Stimulated activated CD8-positive, alpha-beta memory T cell treated with anti-CD3 and anti-CD28 coated beads, Interleukin-7, amount 100 ng/mL, for 4 hours (primary cell): ENCODE measurements at places on chromosomes 5 and 9.
A peak's percentile ranks its signal among the peaks of the same experiment; 100 is the strongest.

DNA sequence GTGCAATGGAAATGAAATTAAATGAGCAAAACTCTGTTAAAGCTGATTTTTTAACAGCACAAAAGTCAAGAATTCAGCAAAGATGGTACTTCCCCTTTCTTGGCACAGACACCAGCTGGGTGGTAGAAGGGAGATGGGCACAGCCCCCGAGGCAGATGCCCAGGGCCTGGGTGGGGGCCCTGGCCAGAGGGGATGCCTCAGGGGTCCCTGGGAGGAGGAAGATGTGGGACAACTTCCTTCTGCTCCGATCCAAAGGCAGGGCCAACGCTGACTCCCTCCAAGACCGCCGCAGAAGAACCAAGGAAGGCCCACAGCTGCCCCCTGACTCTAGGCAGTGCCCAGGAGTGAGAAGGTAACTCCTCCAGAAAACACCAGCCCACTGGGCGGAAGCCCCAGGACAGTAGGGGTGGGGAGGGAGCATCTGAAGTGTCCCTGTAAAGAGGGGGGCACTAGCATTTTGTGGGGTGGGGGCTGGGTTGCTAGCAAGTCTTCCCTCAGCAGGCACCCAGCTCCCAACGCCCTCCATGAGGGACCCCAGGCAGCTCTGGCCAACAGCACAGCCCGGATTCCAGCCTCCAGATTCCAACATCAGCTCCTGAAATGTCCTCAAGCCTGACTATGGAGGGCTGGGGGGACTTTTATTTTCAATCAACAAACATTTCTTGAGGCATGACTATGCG is 4.9 kb downstream of the NACC2 start:
- DNase-seq: no peak

DNA sequence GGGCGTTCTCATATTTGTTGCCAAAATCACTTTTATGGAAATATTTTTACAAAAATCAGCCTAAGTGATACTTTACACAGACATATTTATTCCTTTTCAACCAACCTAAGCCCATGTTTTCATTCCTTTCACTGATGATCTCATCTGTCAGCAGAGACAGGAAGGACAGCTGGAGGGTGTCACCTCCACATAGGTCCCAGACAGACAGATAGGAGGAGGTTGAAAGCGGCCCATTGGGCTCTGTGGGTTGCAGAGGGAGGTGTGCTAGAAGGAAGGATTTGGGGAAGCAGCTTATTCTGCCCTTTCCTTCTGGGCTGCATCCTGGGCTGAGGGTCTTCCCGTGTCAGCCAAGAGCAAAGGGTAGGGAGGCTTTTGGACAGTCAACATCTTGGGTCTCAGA is 26.0 kb upstream of the SEMA4D start:
- peak; percentile 30 for DNase-seq

DNA sequence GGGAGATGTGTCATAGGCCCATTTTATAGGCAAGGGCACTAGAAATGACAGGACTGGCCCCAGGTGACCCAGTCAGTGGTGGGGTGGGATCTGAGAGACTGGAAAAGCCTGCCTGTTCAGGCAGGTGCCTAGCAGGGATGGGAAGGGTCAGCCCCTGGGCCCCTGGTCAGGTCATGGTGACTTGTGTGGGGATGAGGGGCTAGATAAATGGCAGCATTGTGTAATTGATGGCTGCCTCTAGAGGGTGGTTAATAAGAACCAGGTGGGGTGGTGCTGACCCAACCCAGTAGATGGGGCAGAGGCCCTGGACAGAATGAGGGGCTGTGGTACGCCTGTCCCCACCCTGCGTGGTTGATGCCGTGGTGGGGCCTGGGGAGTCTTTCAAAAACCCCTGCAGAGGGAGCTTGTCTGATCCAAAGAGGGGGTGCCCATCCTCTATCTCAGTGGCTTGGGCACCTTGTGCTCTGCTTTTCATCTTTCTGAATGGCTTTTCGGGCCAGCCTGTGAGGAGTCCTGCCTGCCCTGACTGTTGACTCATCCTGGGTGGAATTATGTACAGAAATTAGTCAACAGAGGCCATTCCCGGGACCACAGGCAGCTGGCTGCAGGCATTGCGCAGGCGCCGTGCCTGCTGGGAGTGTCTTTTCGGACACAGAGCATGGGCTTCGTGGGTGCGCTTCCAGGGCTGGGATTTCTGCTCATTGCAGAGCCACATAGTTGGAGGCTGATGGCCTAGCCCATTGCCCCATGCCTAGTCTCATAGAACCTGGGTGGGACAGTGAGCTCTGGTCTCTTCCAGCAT is 93.6 kb upstream of the PITX1 start:
- no peak for DNase-seq

DNA sequence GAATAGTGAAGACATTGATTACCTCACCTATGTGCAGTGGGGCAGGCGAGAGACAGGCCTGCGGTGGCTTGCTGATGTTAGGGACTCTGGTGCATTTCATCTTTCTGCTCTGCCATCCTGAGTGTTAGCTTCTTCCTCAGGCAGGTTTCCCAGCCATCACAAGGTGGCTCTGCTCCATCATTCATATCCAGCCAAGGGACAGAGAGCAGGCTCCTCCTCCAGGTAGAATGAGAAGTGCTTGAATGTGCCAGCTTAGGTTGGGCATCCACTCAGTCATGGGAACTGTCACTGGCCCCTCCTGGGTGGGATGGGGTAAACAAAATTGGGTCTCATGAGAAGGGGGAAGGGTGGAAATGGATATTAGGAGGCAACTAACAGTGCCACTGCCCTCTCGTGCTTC is 24.8 kb downstream of the GPR107 start:
- DNase-seq: no peak

DNA sequence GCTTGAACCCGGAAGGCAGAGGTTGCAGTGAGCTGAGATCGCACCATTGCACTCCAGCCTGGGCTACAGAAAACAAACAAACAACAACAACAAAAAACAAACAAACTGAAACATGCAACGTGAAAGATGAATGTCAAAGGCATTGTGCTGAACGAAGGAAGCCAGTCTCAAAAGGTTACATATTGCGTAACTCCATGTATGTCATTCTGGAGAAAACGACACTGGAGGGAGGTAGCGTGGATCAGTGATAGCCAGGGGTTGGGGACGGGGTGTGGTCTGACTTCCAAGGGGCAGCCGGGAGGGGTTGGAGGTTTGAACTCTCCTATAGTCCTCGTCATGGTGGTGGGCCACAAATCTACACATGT is 12.1 kb upstream of the WDR5 start:
- no peak for DNase-seq

DNA sequence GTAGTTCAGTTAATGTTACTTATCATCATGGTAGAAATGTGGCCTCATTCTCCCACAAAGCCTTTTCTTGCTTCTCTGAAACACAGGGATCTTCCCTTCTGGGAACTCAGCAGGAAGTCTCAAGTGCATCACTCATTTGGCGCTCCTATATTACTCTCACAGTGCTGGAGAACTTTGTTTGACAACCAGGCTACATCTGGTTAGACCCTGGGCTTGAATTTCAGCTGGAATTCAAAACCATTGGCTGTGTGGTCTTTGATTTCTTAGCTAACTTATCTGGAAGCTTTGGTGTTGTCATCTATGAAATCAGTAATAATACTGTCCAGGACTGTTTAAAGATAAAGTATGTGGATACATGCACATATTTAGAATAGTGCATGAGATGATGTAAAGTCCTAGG is 1777.1 kb downstream of the MAT2B start:
- DNase-seq: no peak

- no peak for DNase-seq
Measured at GRCh38 chr5:144121577-144121976, 48.9 kb downstream of the YIPF5 start.

- DNase-seq: no peak
Measured at GRCh38 chr5:7793895-7794294, 57.0 kb downstream of the CFAP90 start.

DNA sequence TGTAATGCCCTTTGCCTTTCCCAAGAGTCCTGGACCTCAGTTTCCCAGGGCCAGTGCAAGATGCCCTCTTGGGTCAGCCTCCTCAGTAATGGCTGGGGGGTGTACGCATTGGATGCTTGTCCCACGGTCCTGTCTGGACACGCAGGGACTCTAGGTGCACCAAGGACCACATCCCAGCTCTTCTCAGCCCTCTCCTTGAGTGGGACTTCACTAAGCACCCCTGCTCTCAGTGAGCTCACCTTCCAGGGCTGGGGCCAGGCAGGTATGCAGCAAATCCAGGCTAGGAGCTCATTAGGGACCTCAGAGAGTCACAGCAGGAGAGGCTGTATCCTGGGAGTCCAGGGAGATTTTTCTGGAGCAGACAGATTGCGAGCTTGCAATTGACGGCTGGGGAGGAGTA is 59.8 kb downstream of the MACROH2A1 start:
- no peak for DNase-seq

- no peak for DNase-seq
Measured at GRCh38 chr9:130523921-130524320, 55.5 kb upstream of the FUBP3 start.

DNA sequence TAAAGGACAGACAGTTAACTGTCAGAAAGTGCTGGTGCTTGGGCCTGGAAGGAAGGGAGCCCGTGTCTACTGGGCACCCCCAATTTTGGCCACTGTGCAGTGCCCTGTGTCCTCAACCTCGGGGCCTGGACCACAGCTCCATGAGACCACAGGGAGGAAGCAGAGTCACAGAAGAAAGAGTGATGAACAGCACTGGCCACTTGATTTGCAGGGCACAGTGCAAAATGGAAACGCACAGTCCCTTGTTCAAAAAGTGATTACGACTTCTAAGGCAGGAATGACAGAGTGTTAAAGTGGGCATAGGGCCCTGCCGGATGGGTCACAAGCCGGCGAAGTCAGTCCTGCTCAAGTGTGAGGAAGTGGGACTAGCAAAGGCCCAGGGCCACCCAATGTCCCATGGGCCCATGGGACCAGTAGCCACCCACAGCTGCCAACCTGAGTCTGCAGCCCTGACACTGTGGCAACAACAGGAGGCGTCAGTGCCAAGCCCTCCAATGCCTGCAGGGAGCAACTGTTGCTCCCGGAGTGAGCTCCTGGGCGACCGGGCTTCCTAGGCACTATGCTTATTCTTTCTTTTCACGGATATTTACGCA is 85.4 kb downstream of the ADAMTS2 start:
- DNase-seq: no peak

- DNase-seq: no peak
Measured at GRCh38 chr9:134326724-134327601, 708 bp downstream of the RXRA start.

- DNase-seq: no peak
Measured at GRCh38 chr5:23977997-23978396, 470.6 kb downstream of the PRDM9 start.

- DNase-seq: no peak
Measured at GRCh38 chr9:108456903-108457302, 398.9 kb downstream of the ACTL7B start.

DNA sequence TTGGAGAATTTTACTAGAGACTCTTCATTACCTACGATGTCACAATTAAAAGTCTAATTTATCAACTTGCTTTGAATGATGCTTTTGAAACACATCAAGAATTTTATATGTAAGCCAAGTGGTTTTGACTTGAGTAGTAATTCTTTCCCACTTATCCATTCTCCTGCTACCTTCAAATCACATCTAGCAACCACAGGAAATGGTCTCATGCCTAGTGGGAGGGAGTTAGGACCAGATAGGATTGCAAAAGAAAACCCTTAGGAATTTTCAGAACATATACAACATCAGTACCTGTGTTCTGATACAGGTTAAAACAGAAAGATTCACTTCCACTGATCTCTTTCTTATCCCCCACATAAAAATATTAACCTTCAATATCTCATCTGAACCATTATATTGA is 260.4 kb downstream of the CWC27 start:
- no peak for DNase-seq

- DNase-seq: no peak
Measured at GRCh38 chr5:172973127-172973916, 10.2 kb upstream of the ATP6V0E1 start.

DNA sequence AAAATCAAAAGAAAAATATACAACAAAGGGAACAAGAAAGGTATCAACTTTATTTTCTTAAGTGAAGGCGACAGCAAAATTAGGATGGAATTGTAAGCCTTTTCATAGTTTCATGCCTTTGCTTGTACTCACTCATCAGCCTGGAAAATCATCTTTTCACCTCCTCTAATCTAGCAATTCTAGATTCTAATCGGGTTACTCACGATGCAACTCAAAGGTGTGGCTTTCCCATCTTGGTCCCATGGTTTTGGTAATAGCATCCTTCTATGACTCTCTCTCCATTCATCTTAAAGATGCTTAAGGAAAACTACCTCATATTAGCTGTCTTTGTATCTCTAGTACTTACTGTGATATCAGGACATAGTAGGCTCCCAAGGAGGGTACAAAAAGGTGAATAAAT is 30.5 kb downstream of the DNAH5 start:
- no peak for DNase-seq

GRCh38 chr5:41356786-41357185 is 143.5 kb upstream of the C6 start:
- no peak for DNase-seq

GRCh38 chr9:116144555-116144954 is 9.0 kb upstream of the PAPPA start:
- DNase-seq: no peak

- no peak for DNase-seq
Measured at GRCh38 chr9:127523312-127523851, 72.1 kb downstream of the LRSAM1 start.

- DNase-seq: no peak
Measured at GRCh38 chr9:116080561-116080960, 73.0 kb upstream of the PAPPA start.

- no peak for DNase-seq
Measured at GRCh38 chr9:96574931-96575351, 44.7 kb downstream of the CDC14B start.

DNA sequence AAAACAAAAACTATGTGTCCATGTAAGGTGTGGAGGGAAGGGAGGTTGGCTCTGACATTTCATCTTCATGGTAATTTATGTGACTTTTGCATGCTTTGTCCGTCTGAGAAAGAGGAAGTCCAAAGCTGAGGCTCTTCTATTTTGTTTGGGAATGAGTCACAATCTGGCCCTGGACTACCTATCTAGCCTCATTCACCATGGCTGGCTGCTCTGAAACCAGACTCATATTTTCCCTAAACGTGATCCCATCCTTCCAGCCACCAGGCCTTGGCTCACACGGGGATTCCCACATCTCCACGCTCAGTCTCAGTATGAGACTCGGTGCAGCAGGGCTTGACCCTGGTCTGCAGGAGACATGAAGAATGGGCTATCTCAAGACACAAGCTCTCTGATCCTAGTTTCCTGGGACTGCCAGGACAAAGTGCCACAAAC is 672.8 kb downstream of the ACTL7B start:
- no peak for DNase-seq

GRCh38 chr5:74464512-74465209 is 175.9 kb downstream of the ENC1 start:
- no peak for DNase-seq

- no peak for DNase-seq
Measured at GRCh38 chr5:7789567-7789966, 61.4 kb downstream of the CFAP90 start.

DNA sequence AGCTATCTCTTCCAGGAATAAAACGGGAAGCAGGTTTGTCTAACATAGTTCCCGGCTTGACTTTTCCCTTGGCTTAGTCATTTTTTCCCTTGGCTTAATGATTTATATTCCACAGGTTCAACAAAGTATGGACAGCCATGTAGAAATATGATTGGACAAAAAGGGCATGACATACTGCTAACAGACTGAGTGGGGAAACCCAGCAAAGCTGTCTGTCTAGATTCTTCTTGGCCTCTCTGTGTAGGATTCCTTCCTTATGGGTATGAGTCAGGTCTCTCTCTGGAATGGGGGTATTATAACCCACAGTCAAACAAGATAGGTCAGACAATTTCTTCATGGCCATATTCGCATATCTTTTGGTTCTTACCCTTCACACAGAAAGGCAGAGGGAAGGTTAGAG is 5.7 kb upstream of the MTAP start:
- no peak for DNase-seq

GRCh38 chr5:72248410-72248981 is 71.5 kb downstream of the MRPS27 start:
- DNase-seq: no peak
